ENCODE measurements at places on chromosomes 2 and 18. TPM values are rescaled to one million over a fixed set of nuclear protein-coding genes. Genes with fewer than 3 reads are reported as not detected.

GRCh38 chr2:143635302-143635701 lies 506.1 kb downstream of the ARHGAP15 start:
- no peaks in the 10 kb centered on the region for H3K36me3 ChIP-seq
- no peaks in the 10 kb centered on the region for H3K27me3 ChIP-seq
- H3K27ac ChIP-seq = no peak overlapping the region
- no peak for DNase-seq
- no peaks in the 10 kb centered on the region for H3K4me1 ChIP-seq
- H3K4me3 ChIP-seq = no peak overlapping the region

DNA sequence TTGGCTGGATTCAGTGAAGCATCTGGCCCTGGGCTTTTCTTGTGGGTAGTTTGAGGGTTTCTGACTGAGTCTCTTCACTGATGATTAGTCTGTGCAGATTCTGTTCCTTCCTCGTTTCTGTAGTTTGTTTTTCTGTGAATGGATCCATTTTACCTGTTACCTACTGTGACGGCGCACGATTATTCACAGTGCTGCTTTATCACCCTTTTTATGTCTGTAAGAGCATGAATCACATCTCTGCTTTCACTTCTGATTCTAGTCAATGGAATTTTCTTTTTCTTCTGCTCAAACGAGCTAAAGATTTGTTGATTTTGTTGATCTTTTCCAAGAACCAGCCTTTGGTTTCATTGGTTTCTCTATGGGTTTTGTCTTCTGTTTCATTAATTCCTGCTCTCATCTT lies 60.8 kb downstream of the SLC66A2 start:
- no peaks in the 10 kb centered on the region for H3K36me3 ChIP-seq
- H3K4me1 ChIP-seq = no peaks in the 10 kb centered on the region
- DNase-seq = no peak
- no peak overlapping the region for H3K27ac ChIP-seq
- H3K4me3 ChIP-seq = no peak overlapping the region
- H3K27me3 ChIP-seq = no peaks in the 10 kb centered on the region

- H3K4me1 ChIP-seq = peaks cover 6% of the 10 kb centered on the region
- H3K36me3 ChIP-seq = no peaks in the 10 kb centered on the region
- H3K27me3 ChIP-seq = peaks cover 4% of the 10 kb centered on the region
Observed at GRCh38 chr2:24456599-24457556, 34.2 kb upstream of the NCOA1 start.

GRCh38 chr18:31750273-31750672 lies 10.4 kb downstream of the SLC25A52 start:
- no peaks in the 10 kb centered on the region for H3K36me3 ChIP-seq
- H3K27ac ChIP-seq = no peak overlapping the region
- H3K4me3 ChIP-seq = no peak overlapping the region
- no peak for DNase-seq

DNA sequence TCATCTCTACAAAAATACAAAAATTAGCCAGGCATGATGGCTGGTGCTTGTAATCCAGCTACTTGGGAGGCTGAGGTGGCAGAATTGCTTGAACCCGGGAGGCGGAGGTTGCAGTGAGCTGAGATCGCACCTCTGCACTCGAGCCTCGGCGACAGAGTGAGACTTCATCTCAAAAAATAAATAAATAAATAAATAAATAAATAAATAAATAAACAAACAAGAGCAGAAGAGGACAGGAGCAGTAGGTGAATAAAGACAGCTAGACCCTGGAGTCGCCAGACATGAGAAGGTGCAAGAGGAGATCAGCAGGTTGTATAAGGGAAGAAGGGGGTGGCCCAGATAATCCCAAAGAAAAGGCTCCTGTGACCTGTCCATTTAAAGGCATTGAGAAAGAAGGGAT lies 12.3 kb downstream of the LAMA1 start:
- no peak overlapping the region for H3K4me3 ChIP-seq
- no peak for DNase-seq
- no peaks in the 10 kb centered on the region for H3K4me1 ChIP-seq
- H3K27me3 ChIP-seq = no peaks in the 10 kb centered on the region

SLC4A5 gene
- 0.08 TPM for polyA plus RNA-seq
